ENCODE measurements at places on chromosomes 11 and 22. TPM values are rescaled to one million over a fixed set of nuclear protein-coding genes. Genes with fewer than 3 reads are reported as not detected.

Gene OR52K1
- not detected for total RNA-seq

Gene ELF5
- 0.74 TPM for total RNA-seq

Gene C11orf21
- total RNA-seq, result not detected

Gene VSTM5
- total RNA-seq, result 0.35 TPM

Gene POU2AF3
- total RNA-seq, result 0.28 TPM

Gene C11orf42
- not detected for total RNA-seq

Gene SMIM35
- not detected for total RNA-seq

Gene MLC1
- 0.37 TPM for total RNA-seq

Gene RFPL1
- total RNA-seq, result not detected

Gene TCF20
- 42.8 TPM for total RNA-seq

Gene THRSP
- total RNA-seq, result not detected

Gene OR2D2
- not detected for total RNA-seq

Gene LINC01488
- total RNA-seq, result not detected

Gene OR52I2
- total RNA-seq, result not detected

Gene C11orf87
- total RNA-seq, result 0.09 TPM

Gene TSGA10IP
- total RNA-seq, result not detected

Gene KCNC1
- total RNA-seq, result not detected

Gene MS4A6E
- not detected for total RNA-seq

Gene PATE4
- not detected for total RNA-seq

Measured in airway epithelial cell (primary cell).